ENCODE measurements at places on chromosomes 1 and 21.

DNA sequence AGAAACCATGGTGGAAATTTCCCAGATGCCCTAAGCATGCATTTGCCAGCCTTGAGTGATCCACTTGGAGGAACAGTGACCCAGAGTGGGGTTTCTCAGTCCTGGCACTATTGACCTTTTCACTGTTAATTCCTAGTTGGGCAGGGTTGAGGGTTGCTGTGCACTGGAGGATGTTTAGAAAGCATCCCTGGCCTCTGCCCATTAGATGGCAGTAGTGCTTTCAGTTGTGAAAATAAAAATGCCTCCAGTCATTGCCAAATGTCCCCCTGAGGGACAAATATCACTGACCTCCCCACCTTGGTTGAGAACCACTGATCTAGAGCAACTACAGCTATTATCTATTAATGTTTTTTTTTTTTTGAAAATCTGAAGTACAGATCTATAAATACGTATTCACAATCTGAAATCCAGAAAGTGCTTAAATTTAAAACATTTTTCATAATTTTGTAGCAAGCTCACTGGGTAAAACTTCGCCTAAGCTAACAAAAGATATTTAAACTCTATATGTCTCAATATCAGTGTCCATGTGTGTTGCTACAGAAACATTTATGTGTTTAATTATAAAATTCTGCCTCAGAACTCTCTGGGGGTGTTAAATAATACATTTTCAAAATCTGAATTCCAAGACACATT, 27.3 kb downstream of the F3 start:
- no peak for DNase-seq

DNA sequence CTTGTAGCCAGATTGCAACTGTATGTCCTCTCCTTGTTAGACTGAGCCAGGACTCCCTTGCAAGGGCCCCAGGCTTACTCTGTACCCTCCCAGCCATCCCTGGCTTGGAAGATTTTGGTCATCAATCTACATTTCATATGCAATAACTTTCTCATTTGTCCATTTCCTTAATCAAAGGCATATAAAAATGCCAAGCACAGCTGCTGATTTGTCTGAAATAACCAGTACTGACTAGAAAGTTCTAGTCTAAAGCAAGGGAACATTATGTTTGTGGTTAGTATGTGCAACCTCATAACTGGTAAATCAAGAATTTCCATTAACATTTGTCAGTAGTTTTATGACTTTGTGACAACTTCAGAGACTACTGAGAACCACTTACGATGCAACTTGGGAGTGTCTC, 370.2 kb downstream of the ST6GALNAC3 start:
- DNase-seq: no peak

GRCh38 chr1:159879977-159880376, 17.5 kb upstream of the VSIG8 start:
- no peak for DNase-seq

- no peak for DNase-seq
Measured at GRCh38 chr1:26912147-26912490, 1.7 kb downstream of the NR0B2 start.

DNA sequence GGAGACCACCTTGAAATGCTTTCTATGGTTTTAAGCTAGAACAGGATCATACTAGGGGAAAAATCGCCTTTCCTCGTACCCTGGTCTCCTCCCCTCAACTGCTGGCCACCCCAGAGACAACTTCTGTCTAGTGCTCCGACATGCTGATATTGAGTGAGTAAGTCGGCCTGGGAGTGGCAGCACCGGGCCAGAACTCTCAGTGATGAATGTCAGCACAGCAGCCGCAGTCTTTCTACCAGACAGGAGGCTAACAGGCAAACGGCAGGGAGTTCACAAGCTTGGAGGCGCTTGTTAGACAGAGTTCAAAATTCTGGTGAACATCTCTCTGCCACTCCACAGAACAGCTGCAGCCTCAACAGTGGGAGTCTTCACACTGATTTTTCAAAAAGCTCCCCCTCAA, 716.9 kb downstream of the ADGRL2 start:
- DNase-seq: no peak

DNA sequence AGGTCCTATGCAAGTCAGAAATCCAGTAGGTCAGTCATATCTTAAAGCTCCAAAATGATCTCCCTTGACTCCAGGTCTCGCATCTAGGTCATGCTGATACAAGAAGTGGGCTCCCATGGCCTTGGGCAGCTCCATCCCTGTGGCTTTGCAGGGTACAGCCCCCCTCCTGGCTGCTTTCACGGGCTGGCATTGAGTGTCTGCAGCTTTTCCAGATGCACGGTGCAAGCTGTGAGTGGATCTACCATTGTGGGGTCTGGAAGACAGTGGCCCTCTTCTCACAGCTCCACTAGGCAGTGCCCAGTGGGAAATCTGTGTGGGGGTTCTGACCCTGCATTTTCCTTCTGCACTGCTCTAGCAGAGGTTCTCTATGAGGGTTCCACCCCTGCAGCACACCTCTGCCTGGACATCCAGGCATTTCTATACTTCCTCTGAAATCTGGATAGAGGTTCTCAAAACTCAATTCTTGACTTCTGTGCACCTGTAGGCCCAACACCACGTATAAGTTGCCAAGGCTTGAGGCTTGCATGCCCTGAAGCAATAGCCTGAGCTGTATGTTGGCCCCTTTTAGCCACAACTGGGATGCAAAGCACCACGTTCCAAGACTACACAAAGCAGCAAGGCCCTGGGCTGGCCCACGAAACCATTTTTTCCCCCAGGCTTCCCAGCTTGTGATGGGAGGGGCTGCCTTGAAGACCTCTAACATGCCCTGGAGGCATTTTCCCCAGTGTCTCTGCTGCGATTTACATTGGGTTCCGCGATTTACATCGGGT, 472.7 kb downstream of the NPHP4 start:
- no peak for DNase-seq

GRCh38 chr1:86150553-86151055, 6.0 kb downstream of the COL24A1 start:
- no peak for DNase-seq

GRCh38 chr21:28633839-28634555, 358.7 kb downstream of the LTN1 start:
- peak; percentile 2 for DNase-seq

DNA sequence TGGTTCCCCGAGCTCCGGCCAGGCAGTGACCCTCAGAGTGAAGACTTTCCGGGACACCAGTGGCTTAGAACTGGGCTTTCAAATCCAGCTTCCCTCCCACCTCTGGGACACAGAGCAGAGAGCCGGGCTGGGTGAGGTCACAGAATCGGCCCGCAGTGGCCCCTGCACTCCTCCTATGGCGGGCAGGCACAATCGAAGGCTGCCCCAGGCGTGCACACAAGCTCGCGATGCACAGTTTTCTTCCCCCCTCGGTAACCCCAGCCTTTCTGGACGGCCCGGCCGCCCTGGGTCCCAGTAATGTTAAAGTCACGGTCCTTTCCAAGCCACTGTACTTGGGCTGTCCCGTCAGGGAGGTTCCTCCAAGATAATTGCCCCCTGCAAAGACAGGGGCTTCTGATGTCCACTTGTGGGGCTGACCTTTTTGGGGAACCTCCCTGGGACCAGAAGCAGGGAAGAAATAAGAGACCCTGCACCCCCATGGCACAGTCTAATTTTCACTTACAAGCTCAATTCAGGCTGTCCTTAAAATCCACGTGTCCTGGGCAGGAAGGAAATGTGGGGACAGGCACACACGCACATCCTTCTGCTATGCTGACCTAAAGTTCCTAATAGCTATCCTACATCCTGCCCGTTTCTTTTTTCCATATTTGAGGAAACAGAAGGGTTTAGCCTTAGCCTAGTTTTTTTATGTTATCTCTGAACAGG, 13.7 kb downstream of the TFF3 start:
- DNase-seq: no peak

DNA sequence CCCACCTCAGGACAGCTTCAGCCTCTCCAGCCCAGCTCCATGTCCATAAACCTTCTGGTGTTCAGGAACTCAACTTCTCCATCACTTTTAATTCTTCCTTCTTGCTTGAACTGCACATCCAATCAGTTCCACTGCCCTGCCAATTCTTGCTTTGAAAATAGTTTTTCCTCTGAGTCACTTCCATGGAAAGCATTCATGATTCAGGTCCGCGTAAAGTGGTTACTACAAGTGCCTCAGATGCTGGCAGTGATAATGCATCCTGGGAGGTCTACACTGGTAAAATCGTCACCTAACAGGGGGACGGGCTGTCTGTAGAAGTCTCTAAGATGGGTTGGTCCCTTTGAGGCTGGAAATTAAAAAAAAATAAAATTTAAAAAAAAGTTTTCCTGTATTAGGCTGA, 25.9 kb upstream of the RCAN1 start:
- DNase-seq: no peak

- DNase-seq: no peak
Measured at GRCh38 chr1:156574039-156574633, 1.8 kb upstream of the IQGAP3 start.

- no peak for DNase-seq
Measured at GRCh38 chr1:111323231-111323630, 32.6 kb downstream of the CHIA start.

- no peak for DNase-seq
Measured at GRCh38 chr21:37364722-37365121, 1.9 kb upstream of the DYRK1A start.

GRCh38 chr21:20551939-20552338, 446.3 kb upstream of the NCAM2 start:
- no peak for DNase-seq

GRCh38 chr1:14067711-14068110, 367.7 kb downstream of the PRDM2 start:
- no peak for DNase-seq

- no peak for DNase-seq
Measured at GRCh38 chr1:214791961-214792360, 189.0 kb downstream of the CENPF start.

DNA sequence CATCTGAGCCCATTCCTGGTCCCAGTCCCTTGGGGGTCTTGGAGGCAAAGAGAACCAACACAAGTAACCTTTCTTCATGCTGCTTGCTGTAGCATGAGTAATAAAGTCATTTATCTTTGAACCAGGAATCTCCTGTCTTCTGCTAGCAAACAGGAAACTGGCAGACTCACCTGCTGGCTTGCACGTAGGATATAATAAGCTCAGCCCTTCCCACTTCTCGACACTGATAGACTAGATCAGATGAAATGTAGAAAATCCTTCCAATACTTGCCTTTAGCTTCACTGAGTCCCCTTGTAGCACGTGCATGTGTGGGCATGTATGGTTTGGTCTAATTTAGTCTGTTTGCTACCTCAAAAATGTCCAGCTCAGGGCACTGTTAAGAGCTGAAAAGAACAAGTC, 6.5 kb upstream of the TFF2 start:
- no peak for DNase-seq

DNA sequence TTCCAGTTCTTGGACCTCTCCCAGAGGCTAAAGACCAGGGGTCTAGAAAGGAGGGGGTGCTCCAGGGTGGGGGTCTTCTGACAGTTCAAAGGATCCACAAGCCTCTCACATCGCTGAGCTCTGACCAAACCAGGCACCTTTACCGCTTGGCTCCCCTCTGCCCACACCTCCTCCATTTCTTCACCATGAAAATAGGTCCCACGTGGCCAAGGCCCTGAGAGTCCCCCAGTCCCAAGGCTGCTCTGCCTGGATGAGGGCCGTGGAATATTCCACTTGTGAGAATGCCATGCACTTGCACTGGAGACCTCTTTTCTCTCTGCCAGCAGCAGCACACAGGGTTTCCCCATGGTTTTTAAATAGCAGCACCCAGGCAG, 87.4 kb downstream of the ITPKB start:
- no peak for DNase-seq

DNA sequence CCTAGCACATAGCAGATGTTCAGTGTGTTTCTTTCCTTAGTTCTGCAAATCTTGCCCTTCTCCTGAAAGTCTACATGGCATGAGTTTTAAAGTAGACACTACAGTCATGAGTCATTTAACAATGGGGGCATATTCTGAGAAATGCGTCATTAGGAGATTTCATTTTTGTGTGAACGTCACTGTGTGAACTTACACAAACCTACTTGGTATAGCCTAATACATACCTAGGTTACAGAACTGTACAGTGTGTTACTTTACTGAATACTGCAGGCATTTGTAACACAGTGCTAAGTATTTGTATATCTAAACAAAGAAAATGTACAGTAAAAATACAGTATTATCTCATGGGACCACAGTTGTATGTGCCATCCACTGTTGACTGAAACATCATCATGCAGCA, 10.0 kb downstream of the TTF2 start:
- DNase-seq: no peak

GRCh38 chr21:33775100-33775828, 133.0 kb downstream of the ITSN1 start:
- DNase-seq: no peak

- DNase-seq: no peak
Measured at GRCh38 chr1:30023339-30024022, 699.9 kb downstream of the MATN1 start.

GRCh38 chr1:24744911-24745710, at the start of gene CLIC4:
CLIC4 (plus strand) TSS chr1:24745447; CDS start chr1:24745554, 107 bp downstream.
- DNase-seq: peak; percentile 99

DNA sequence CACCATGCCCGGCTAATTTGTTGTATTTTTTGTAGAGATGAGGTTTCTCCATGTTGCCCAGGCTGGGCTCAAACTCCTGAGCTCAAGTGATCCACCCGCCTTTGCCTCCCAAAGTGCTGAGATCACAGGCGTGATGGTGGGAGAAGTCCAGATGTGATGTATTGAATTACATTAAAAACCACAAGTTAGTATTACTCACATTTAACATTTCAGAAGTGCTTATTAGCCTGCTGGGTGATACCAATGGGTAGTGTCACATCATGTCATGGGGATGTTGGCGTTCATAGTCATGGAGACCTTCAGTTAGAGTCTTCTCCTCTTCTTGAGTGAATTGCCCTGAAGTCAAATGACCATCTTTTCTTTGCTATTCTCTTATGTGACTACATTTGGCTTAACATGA, 63.6 kb upstream of the VAMP3 start:
- no peak for DNase-seq

Data from activated T-cell treated with anti-CD3 and anti-CD28 coated beads for 48 hours (primary cell).